ENCODE measurements at places on chromosomes 4 and X. TPM values are rescaled to one million over a fixed set of nuclear protein-coding genes. Genes with fewer than 3 reads are reported as not detected.
A peak's percentile ranks its signal among the peaks of the same experiment; 100 is the strongest.

DNA sequence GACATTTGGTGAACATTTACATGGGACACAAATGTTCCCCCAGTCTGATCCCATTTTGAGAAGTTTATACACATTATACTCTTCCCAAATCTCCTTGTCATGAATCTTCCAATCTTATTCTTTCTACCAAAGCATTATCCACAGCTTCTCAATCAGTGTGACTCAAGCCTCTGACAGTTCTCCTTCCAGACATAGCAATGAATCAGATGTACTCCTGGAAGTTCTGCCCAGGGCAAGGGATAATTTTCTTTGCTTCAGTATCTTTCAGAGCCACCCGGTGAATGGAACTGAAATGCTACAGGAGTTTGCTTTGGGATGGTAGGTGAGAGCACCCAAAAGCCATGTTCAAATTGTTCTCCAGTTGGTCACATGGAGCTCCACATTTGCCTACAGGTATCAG is 145.5 kb downstream of the ANXA5 start:
- peak; percentile 10 for DNase-seq
- no peak overlapping the region for H3K27ac ChIP-seq
- H3K4me1 ChIP-seq = no peaks in the 10 kb centered on the region
- peaks cover 12% of the 10 kb centered on the region for H3K27me3 ChIP-seq
- H3K36me3 ChIP-seq = no peaks in the 10 kb centered on the region

DNA sequence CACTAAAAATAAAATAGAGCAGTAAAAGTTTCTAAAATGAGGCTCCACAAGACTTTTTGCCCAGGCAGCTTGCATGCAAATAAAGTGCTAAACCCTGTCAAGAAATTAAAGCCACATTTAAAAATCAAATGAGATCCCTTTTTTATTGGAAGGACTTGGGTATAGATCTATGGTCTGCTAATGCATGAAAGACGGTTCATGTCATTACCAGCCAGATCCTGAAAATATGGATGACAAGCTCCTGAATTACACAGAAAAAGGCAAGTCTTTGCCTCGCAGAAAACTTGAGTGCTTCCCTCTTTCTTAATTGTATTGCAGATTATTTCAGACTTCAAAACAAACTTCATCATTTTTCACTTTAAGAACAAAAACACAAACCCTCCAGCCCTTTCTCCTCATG is 169.6 kb downstream of the LDB2 start:
- no peaks in the 10 kb centered on the region for H3K36me3 ChIP-seq
- H3K4me1 ChIP-seq = peaks cover 6% of the 10 kb centered on the region
- no peak for DNase-seq
- H3K27me3 ChIP-seq = no peaks in the 10 kb centered on the region
- no peak overlapping the region for H3K4me3 ChIP-seq

DNA sequence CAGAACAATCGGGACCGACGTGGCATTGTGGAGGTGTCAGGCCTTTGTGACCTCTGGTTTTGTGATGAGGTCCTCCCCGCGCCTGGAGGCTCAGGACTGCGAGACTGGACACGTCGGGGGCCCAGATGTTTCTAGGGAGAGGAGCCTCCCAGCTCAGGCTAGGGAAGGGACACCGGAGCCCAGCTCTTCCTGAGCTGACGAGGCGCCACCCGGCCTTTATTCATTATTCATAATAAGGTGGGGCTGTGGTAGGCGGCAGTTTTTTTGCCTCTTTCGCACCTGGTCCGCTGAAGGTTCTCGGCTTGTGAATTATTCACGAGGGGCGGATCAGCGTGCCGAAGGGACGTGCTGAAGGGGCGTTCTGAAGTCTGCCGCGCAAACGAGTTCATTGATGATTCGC is 2.3 kb upstream of the UBA1 start:
- peaks cover 19% of the 10 kb centered on the region for H3K4me1 ChIP-seq
- H3K27me3 ChIP-seq = no peaks in the 10 kb centered on the region
- H3K4me3 ChIP-seq = peak overlapping the region; percentile 91
- H3K27ac ChIP-seq = peak overlapping the region; percentile 58
- DNase-seq = peak; percentile 59
- H3K36me3 ChIP-seq = no peaks in the 10 kb centered on the region

DNA sequence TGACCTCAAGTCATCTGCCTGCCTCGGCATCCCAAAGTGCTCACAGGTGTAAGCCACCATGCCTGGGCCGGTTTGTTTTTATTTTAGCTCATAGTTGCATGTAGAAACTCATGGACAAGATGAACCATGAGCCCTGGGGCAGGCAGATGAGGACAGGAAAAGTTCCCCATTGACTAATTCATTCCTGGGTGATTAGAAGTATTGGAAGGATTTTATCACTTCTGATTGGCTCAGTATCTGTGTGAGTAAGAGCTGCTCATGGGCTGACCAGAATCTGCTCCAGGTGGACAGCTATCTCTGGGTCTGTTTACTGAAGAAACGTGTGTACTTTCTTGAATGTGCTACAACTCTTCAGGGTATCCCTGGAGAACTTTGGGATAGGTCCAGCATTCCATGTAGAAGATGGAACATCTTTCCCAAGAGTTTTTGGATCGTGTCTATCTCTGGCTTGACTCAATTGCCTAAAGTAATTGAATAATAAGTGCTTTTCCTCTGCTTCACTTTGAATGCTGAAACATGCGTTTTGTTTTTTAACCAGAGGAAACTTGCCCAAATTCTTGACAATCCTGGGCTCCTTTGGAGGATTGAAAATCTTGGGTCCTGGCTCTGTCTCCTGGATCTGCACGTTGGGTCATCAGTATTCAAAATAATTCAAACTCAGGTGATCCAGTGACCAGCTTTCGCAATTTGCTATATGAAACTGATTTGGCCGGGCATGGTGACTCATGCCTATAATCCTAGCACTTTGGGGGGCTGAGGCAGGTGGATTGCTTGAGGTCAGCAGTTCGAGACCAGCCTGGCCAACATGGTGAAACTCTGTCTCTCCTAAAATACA is 88.6 kb upstream of the DHRSX start:
- peaks cover 18% of the 10 kb centered on the region for H3K27me3 ChIP-seq
- H3K4me3 ChIP-seq = no peak overlapping the region
- H3K27ac ChIP-seq = no peak overlapping the region
- H3K4me1 ChIP-seq = 0 out of 2 replicates have a peak, but pooled peaks cover 3% of the 10 kb centered on the region
- no peaks in the 10 kb centered on the region for H3K36me3 ChIP-seq

GRCh38 chr4:147844781-147845180 is 112.9 kb downstream of the ARHGAP10 start:
- H3K36me3 ChIP-seq = peaks cover under 1% of the 10 kb centered on the region
- H3K27ac ChIP-seq = no peak overlapping the region
- DNase-seq = no peak
- H3K27me3 ChIP-seq = no peaks in the 10 kb centered on the region

DNA sequence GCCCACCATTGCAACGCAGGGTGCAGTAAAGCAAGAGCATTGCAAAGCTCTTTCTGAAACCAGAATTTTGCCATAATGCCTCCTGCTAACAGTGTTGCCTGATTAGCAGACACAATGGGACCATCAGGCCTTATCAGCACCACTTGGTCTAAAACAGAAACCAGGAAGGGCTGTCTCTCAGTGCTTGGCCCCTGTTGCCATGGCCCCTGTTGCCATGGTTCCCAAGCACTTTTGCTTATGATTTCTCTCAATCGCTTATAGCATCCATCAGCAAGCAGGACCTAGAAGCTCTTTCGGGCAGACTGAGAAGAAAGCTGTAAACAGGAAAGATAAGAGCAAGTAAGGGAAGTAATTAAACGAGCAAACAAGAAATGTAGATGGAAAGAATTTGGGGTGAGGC is 36.8 kb downstream of the RTL5 start:
- H3K36me3 ChIP-seq = no peaks in the 10 kb centered on the region
- no peaks in the 10 kb centered on the region for H3K4me1 ChIP-seq
- no peak for DNase-seq
- no peaks in the 10 kb centered on the region for H3K27me3 ChIP-seq
- H3K27ac ChIP-seq = no peak overlapping the region

- no peak overlapping the region for H3K27ac ChIP-seq
- peaks cover 45% of the 10 kb centered on the region for H3K27me3 ChIP-seq
- H3K36me3 ChIP-seq = no peaks in the 10 kb centered on the region
- 0 out of 2 replicates have a peak, but pooled peaks cover under 1% of the 10 kb centered on the region for H3K4me1 ChIP-seq
Measured at GRCh38 chr4:133154725-133155124, 5.6 kb downstream of the PCDH10 start.

Gene FANCB
- 9.7 TPM for total RNA-seq

Gene AMOT
- total RNA-seq = 1.5 TPM

Gene DKC1
- total RNA-seq = 30.0 TPM

Gene ZNF630
- total RNA-seq = 0.25 TPM

Gene FAM149A
- total RNA-seq = 0.13 TPM

Measured in GM23248 (cell line).